Esophagus squamous epithelium (tissue), 5 donors: ENCODE measurements at places on chromosomes 4 and X.

- no peak for DNase-seq
These were observed 52.3 kb upstream of the CLNK start for GRCh38 chr4:10736895-10737294.

DNA sequence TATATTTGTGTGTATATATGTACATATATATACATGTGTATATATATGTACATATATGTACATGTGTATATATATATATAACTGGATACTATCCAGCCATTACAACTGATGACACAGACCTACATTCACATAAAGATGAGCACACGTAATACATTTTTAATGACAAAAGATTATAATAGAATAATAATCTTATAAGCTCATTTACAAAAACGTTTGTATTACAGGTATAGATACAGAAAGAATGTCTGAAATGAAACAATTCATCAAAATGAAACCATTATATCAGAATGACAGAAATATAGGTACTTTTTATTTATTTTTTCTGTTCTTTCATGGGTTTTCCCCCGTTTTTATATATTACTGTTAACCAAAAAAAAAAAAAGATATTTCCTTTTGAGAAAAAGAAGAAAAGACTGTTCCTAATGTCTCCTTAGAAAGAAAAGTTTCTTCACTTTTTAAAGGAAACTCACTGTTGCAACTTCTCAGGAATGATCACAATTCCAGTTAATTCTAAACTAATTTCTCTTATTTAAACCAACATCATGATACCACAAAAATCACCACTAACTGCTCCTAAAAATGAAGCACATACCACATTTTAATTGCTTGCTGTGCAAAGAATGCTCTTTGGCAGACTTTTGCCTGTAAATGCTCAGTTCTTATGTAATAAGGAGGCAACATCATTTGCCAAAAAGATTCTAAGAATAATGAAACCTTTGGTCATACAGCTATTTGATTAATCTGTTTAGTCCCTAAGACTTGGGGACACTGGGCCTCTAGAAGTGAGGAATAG is 18.9 kb downstream of the LEF1 start:
- DNase-seq, result no peak

GRCh38 chrX:22237479-22237878 is 35.2 kb upstream of the CBLL2 start:
- no peak for DNase-seq

DNA sequence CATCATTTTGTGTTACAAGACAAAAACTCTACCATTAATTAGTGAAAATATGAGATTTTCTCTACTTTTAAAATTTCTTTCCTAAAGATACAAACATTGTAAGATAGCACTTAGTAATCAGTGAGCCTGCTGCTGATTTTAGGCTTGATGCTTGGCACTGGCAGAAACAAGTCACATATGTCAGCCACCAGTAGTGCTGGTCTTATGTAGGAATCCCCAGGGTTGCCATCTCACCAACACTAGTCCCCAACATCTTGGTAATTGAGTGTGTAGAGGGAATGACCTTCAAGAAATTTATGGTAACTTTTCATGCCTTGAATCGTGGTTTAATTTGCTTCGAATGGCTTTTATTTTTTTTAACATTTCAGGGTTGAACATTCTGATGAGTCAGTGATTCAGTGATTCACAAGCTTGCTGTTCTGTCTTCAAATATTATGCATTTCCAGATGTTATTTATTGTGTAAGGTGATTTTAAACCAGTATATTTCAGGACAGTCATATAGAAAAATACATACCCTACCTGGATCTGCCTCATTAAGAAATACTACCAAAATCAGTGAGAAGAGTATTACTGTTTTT is 11.9 kb downstream of the EXOC1 start:
- DNase-seq, result no peak

DNA sequence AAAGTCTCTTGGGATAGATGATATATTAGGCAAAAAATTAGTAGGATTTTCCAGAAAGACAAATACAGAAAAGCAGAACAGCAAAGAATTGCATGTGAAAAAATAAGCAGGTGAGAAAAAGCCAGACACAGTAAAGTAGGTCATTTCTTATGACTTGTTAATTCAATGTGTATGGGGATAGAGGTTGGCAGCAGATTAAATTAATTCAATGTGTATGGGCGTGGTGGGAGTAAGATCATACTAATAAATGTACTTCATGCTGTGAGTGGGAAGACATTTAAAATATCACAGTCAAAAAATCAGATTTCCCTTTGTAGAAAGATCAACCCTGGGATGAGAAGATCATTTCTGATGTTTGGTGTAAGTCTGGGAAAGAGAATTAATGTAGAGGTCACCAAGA is 1146.4 kb upstream of the INTU start:
- DNase-seq, result no peak

GRCh38 chr4:159698336-159698735 is 595.5 kb downstream of the RAPGEF2 start:
- DNase-seq, result no peak

- DNase-seq, result no peak
These were observed 1.5 kb downstream of the LAP3 start for GRCh38 chr4:17578482-17578891.

GRCh38 chr4:115906428-115906827 is 793.0 kb upstream of the NDST4 start:
- DNase-seq, result no peak

GRCh38 chr4:871484-871883 is 45.6 kb upstream of the CPLX1 start:
- DNase-seq, result no peak

DNA sequence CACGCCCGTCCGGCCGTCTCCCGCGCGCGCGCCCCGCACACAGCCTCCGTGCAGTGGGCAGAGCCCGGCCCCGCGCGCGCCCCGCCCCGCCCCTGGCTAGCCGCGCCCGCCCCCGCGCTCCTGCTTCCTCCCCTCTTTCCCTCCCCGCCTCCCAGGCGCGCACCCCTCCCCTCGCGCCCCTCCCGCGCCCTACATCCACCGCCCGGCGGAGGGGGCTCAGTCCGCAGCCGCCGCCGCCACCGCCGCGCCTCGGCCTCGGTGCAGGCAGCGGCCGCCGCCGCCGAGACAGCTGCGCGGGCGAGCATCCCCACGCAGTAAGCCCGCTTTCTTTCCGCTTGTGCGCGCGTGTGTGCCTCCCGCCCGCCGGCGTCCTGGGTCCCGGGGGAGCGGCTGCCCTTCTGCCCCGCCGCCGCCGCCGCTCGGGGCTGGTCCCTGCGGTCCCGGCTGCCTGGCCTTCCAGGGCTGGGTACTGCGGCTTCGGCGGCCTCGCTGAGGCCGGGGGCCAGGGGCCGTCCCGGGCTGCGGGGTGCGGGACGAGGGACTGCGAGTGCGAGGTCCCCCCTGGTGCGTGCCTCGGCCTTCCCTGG is at the start of gene FHL1:
Gene FHL1 (plus strand): TSS at position 219 of the 587 bp plus-strand sequence.
- DNase-seq, result no peak

GRCh38 chrX:48695925-48696300 is 621 bp upstream of the SUV39H1 start:
- no peak for DNase-seq

DNA sequence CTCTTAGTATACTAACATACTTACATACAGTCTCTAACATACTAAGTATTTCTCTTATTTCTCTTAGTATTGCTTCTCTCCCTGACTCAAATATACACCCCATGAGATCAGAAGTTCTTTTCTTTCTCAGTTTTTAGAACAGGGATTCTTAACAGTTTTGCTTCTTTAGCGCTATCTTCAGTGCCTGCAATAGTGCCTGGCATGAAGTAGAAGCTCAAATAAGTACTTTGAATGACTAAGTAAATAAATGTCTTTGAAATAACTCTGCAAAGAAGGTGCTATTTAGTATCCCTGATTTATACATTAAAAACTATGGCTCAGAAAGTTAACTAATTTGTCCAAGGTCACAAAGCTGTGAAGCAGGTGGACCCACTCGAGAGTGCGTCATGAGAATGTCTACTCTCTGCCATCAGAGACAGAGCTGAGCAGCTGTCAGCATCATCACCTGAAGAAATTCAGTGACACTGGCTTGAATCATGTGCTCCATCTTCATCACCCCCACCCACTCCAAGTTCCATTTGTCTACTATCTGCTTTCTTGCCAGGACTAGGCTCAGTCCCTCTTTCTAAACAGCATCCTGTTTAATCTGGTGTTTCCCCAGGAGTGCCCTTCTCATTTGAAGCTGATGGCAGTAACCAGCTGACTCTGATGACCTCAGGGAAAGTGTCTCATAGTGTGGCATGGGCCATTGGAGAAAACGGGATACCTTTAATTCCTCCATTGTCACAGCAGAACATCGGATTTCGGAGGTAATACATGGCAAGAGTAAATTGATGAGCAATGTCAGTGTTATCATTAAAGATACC is 83.1 kb downstream of the CC2D2A start:
- no peak for DNase-seq

DNA sequence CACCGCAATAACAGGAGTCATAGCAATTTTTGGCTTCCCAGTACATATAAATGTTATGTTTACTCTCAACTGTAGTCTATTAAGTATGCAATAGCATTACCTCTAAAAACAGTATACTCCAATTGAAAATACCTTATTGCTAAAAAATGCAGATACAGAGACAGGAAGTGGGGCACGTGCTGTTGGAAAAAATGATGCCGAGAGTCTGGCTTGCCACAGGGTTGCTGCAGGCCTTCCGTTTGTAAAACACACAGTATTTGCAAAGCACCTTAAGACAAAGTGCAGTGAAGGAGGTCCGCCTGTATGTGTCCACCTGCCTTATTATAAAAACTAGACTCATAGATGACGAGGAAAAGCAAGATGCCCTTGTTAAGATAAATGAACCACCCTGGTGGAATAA is 23.5 kb downstream of the CD99 start:
- DNase-seq, result no peak

DNA sequence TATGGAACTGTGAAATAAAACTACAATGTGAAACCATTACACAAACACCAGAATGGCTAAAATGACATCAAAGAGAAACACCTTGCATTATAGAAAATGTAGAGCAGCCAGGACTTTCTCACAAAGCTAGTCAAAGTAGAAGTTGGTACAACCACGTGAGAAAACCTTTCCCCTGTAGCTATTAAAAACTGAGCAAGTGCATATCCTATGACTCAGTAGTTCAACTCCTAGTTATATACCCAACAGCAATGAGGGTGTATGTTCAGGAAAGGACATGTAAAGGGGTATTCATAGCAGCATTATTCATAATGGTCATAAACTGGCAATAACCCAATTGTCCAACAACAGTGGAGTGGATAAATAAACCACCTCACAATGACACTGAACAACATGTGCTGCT is 177.5 kb upstream of the NUDT10 start:
- DNase-seq, result no peak

DNA sequence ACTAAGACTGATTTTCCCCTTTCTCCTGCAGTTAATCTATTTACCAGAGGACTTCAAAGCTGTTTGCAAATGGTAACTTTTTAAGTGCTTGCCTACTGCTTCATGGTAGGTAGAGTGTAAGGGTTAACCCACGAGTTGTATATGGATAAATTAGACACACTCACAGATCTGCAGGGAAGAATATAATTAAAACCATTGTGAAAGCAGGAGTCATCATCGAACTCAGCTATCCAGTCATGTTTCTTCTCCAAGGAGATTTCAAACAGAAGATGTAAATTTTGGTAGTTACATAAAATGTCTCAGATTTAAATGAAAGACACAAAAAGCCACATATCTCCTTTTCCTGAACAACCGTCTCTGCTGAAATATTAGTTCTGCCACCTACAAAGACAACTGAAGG is 549 bp upstream of the XG start:
- no peak for DNase-seq

DNA sequence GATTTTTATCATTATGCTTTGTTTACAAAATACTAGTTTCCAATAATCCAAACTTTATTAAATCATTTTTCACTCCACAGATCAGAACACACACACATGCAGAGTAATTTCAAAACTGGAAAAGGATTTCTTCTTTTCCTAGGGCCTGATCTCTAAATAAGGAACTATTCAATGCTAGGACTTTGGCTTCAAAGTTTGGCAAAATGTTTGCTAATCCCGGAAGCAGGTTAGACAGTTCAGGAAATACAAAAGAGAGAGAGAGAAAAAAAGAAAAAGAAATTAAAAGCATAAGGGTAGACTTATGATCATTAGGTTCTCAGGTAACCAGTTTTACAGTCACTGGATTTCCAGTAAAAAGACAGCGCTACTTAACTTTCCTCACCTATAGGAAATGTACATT is 211.0 kb downstream of the DCLK2 start:
- no peak for DNase-seq

DNA sequence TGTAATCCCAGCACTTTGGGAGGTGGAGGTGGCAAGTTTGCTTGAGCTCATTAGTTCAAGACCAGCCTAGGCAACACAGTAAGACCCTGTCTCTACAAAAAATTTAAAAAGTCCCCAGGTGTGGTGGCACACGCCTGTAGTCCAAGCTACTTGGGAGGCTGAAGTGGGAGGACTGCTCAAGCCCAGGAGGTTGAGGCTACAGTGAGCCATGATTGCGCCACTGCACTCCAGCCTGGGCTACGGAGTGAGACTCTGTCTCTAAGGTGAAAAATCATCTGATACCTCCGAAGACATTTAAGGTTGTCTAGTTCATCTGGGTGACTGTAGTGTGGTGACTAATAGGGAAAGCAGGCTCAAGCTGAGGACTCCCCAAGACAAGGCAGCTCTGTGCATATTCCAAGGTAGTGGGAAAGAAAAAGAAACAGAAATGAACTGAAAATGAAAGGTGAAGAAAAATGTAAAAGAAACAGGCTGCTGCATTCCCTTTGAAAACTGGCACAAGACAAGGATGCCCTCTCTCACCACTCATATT is 23.3 kb downstream of the FRYL start:
- no peak for DNase-seq

- no peak for DNase-seq
These were observed 59.3 kb downstream of the RWDD4 start for GRCh38 chr4:183599690-183600089.

DNA sequence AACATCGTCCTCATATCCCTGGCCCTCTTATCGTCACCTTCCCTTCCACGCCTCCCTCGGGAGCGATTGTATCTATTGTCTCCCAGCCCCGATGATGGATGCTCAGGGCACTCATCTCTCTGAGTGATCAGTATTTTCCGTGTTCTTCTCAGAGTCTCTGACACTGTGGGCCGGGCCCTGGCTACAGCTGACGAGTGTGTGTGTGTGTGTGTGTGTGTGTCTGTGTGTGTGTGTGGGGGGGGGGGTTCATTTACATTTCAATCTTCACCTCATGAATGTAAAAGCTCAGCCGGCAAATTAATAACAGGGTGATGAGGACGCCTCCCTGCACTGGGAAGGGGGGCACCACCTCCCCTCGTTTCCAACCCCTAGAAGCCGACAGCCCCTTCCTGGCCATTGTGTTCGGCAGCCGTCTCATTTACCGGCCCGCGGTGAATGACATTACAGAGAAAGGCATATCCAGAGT is 159.5 kb downstream of the SHOX start:
- no peak for DNase-seq

DNA sequence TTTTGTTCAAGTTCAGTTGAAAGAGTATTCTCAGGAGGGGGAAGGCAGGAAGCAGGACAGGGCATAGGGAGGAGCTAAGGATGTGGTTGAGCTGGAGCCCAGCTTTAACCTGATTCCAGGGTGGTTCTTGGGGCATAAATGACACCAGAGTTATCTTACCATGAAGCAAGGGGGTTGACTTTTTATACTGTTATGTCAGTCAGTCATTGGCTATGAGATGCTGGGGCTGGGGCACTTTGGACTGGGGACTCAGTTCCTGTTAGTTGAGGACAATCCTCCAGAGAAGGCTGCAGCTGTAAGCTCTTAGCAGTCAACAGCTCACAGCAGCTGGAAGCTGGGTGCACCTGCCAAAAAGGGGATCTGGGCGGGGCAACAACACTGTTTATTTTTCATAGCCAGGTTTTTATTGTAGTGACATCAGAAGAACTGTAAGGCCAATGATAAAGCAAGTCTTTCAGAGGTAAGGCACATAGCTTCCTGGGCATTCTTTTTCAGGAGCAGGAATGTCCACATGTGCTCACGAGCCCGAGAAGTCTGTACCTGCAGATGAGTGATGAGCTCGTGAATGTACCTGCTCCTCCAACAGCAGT is 78.5 kb downstream of the MID1IP1 start:
- no peak for DNase-seq
